ENCODE measurements at places on chromosomes 2 and 18.

DNA sequence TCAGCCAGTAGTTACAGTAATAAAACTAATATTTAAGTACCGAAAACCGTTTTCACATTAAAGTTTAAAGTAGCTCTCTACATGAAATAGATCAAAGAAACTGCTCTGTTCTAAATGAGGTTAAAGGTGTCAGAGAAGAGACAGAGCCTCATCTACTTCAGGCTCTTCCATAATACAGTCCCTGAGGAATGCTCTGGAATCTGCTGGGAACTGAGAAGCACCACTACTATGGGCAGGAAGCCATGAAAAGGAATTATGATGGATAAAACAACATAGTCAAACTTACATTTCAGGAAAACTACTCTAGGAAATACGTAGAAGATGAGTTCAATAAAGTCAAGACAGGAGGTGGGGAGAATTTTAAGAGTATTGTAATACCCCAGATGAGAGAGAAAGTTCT is 60.0 kb downstream of the ROCK1 start:
- DNase-seq = no peak

GRCh38 chr2:43024515-43025011 is 201.8 kb downstream of the ZFP36L2 start:
- DNase-seq = peak; percentile 53

- DNase-seq = peak; percentile 77
Measured at GRCh38 chr2:226791056-226791486, 8.5 kb downstream of the IRS1 start.

GRCh38 chr2:10493634-10494281 is 45.6 kb upstream of the ODC1 start:
- DNase-seq = no peak

GRCh38 chr18:11148680-11149440 is 509 bp downstream of the PIEZO2 start:
- no peak for DNase-seq

DNA sequence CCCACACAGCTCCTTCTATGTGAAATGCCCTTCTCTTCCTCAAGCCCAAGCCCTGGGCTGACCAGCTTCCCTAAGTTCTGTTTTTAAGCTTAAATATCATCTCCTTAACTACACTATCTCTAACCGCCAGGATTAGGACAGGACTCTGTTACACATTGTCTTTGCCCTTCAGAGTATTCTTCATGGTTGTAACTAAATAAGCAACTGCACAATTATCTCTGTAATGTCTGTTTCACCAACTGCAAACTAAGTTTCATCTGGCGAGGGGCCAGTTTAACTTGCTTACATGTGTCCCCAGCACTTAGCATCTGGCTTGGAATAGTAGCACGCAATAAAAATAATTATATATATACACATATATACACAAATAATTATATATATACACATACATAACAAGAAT is 1.1 kb upstream of the ERMN start:
- DNase-seq = no peak

- DNase-seq = no peak
Measured at GRCh38 chr18:45549290-45549689, 66.0 kb upstream of the SLC14A2 start.

DNA sequence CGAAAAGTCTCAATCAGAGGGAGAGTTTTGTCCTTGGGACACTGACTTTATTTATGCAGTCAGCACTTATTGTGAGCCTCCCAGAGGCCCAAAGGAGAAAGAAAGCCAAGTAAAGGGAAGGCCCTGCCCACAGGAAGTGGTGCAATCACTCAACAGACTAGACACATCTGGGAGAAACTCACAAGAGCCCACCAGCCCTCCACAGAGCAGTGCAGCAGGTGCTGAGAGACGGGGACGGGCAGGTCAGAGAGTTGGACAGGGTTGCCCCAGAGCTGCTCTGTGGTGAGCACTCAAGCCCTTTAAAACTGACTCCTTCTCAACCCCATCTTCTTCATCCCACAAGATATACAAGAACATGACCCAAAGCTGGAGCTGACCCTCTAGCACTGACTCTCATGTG is 96.0 kb downstream of the TFCP2L1 start:
- DNase-seq = no peak

- DNase-seq = no peak
Measured at GRCh38 chr18:42025974-42026625, 71.1 kb downstream of the PIK3C3 start.

- DNase-seq = no peak
Measured at GRCh38 chr2:6930923-6931647, 13.9 kb downstream of the RNF144A start.

- no peak for DNase-seq
Measured at GRCh38 chr2:166494140-166494624, at the start of gene SCN7A. SCN7A (minus strand) TSS chr2:166494249; CDS start chr2:166477696, 16,553 bp downstream.

GRCh38 chr2:219517954-219518778 is 3.9 kb downstream of the ASIC4 start:
- no peak for DNase-seq

All from T47D (cell line).